ENCODE measurements at places on chromosomes 16 and 17.

GRCh38 chr16:6247150-6247549 lies 1085.5 kb upstream of the RBFOX1 start:
- no peak for DNase-seq

- no peak for DNase-seq
These were observed 1.8 kb upstream of the NOTUM start for GRCh38 chr17:81962499-81963441.

DNA sequence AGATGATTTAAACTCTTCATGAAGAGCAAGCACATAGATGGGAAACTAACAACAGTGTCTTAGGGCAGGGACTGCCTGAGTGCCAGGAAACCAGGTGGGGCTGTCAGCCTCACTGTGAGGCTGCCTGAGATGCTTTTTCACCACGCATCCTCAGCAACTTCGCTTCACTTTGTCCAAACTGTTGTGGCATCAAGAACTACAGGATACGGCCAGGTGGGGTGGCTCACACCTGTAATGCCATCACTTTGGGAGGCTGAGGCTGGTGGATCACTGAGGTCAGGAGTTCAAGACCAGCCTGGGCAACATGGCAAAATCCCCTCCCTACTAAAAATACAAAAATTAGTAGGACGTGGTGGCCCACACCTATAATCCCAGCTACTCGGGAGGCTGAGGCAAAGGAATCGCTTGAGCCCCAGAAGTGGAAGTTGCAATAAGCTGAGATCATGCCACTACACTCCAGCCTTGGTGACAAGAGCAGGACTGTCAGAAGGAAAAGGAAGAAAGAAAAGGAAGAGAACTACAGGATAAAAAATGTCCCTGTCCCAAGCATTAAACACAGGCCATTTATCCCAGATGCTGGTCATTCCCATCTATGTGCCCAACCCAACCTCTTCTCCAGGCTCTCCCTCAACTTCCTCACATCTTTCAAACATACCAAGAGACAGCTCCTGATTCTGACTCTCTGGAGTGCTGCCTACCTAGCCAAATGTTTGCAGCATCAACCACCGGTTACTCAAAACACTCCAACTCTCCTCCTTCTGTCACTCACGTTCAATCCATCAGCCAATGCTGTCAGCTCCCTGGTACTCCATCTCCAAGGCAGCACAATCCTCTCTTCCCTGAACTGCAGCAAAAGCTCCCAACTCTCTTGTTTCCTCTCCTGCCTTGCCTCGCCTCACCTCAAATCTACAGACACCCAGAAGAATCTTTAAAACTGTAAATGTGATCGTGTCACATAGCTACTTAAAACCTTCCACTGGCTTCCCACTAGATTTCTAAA lies 1.6 kb downstream of the EIF4A3 start:
- no peak for DNase-seq

DNA sequence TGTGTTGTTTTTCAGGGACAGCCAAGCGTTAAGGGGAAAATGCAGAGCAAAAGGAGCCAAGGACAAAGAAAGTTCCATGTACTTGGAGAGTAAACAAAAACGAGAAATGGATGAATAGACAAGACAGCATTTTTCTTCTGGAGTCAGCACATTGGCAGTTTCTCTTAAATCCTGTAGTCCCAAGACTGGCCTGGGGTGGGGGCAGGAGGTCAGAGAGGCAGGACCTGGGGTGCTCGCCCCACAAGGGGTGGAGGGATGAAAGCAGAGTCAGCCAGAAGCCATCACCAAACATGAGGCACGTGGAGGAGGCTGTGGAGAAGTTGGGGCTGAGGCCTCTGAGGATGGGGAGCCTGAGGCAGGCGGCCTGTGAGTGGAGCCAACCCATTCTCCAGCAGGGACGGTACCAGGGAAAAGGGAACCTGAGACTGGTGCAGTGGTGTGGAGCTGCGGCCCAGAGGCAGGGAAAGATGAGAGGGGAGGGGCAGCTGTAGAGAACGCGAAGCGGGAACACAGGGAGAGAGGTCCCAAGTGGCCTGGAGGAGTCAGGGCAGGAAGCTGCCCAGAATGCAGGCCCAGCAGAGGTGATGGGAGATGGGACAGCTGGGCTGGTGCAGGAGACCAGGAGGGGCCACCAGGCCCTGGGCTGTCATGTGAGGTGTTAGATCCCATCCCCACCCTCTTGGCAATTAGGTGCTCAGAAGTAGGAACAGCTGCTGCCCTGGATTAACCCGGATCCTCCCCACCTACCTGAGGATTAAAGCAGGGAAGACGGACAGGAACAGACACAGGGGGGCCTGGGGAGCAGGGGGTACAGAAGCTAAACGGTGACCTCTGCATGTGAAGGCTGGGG lies 3.3 kb downstream of the TLCD3B start:
- no peak for DNase-seq

GRCh38 chr17:36686123-36686669 lies 84.8 kb downstream of the MRM1 start:
- DNase-seq: no peak

DNA sequence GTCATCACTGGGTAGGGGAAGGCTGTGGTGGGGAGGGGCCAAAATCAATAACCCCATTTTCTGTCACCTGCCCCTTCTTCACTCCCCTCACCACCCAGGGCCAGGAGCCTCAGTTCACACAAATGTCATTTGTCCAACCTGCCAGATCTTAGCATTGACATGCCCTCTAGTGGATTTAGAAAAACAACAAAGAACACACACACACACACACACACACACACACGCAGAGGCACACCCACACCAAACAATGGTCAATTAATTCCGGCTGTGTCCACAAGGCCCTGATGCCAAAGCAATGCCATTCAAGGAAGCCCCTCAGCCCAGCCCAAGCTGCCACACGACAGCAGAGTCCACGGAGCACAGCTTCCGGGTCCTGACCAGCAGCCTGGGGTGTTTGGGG lies 68.4 kb downstream of the NOG start:
- no peak for DNase-seq

DNA sequence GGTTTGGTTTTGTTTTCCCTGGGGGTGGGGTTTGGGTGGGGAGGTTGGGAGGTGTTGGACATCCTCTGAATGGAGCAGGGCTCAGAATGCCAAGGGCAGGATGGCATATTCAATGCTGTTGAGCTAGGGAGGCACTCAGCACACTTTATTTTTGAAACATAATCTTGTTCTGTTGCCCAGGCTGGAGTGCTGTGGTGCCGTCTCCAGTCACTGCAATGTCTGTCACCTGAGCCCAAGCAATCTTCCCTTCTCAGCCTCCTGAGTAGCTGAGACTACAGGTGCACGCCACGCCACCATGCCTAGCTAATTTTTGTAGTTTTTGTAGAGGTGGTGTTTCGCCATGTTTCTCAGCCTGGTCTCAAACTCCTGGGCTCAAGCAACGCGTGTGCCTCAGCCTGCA lies 186.1 kb downstream of the RPTOR start:
- no peak for DNase-seq

GRCh38 chr16:802914-803753 lies 2.6 kb upstream of the GNG13 start:
- no peak for DNase-seq

DNA sequence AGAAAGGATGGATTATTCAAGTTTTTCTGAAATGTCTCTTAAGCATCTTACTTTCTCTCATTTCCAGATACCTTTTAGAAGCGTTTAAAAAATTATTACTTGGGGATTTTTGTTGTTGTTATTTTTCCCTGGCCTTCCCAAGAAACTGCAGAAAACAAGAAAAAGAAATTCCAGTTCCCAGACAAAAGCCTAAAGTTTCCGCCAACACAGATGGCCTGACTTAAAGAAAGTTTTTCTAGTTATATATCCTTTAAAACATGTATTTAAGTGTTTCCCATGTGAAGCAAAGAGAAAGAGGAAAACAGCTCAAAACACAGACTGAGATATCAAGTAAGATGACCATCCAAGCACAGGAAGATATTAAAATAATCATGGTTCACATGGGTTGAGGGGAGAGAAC lies 401.7 kb upstream of the MAF start:
- no peak for DNase-seq

DNA sequence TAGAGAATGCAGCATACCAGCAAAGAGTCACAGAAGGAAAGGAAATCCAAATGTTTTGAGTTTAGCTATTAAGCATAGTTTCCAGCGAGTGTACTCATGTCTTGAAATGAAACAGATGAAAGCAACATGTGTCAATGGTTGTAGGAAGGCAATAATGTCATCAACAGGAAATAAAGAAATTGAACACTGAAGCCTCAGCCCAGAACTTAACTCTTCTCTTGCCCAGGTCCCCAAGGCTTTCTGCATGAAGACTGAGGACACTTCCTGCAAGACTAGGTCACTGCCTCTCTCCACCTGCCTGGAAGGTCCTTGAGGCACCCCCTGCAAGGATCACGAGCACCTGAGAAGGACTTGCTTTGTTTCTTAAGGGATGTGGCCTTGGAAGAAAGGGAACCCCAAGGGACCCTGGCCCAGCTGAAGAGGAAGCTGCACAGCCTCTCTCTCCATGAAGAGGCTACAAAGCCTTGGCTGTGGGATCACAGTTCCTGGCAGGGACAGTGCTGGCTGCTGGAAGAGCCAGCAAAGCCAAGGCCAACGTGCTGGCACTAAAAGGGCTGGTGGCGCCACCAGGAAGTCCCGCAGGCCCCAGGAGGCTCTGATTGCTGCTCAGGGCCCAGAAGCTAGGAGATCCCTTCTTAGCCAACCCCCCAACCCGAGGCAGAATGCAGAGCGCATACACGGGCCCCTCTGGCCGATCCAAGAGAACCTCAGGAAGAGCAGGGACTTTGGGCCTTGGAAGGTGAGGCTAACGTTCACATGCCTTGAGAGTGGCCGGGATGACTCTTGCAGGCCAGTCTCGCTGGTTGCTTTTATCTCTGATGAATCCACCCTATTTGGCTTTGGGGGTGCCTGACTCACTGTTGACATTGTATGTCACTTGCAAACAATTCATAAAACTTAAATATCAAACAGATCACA lies 23.4 kb upstream of the AXIN2 start:
- DNase-seq: no peak

GRCh38 chr17:28335959-28336871 lies 654 bp downstream of the TNFAIP1 start:
- no peak for DNase-seq

DNA sequence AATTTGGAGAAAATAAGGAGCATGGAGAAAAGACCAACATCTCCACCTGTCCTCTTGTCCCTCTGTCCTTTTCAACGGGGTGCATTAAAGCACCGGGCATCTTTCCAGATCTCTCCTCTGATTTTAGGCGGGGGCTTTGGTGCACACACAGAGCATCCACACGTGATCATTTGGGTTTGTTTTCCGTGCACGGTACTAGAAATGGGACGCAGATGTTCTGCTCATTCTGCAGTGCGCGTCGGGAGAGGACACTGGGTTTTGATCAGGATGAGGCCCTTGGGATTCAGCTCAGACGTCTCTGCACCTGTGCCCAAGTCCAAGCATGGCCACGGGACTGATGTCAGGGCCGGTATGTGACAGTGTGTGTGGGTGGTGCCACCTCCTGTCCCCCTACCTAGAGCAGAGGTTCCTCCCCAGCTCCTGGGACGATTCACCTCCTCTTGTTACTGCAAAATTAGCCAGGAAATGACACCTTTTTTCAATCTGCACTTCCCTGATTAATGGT lies 31.9 kb downstream of the PDIA2 start:
- no peak for DNase-seq

GRCh38 chr17:55533608-55534007 lies 22.4 kb upstream of the SMIM36 start:
- DNase-seq: no peak

Data from stimulated activated CD8-positive, alpha-beta memory T cell treated with anti-CD3 and anti-CD28 coated beads, Interleukin-7, amount 100 ng/mL, for 24 hours (primary cell).